ENCODE measurements at places on chromosomes 12 and 14. TPM values are rescaled to one million over a fixed set of nuclear protein-coding genes. Genes with fewer than 3 reads are reported as not detected.

DNA sequence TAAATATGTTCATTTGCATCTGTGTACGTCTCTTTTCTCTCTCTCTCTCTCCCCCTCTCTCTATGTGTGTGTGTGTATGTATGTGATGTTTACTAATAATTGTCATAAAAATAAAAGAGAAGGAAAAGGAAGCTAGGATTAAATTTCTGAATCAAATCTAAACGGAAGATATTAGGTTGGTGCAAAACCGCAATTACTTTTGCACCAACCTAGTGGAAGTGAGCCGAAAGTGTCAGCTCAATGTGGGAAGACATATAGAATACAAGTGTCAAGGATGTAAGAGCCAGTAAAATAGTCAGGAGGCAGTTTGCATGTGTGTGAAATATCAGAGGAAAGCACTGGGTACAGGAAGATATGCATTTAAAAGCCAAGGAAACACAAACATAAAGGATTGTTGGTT, 18.5 kb upstream of the OR4K17 start:
- DNase-seq, result no peak
- H3K4me3 ChIP-seq, result no peak overlapping the region
- H3K27ac ChIP-seq, result no peak overlapping the region

Gene CCNT1
- total RNA-seq, result 22.4 TPM

Gene PSMD9
- total RNA-seq, result 91.4 TPM

DNA sequence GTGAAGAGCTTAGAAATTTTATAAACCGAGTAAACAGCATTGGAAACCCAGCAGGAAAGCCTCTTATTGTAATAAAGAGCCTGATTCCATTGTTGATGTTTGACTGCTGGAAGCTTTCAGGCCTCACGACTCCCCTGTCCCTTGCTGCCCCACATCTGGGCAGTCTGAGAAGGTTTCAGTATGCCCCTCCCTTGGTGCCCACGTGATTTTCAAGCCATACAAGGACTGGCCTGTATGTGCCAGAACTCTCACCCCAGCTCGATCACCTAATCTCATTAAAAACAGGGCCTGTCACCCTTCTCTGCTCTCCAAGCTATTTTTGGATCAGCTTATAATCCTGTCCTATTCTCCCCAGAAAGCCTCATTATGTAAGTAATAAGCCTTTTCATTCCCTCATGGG, 7.5 kb upstream of the PYROXD1 start:
- no peaks in the 10 kb centered on the region for H3K4me1 ChIP-seq
- H3K4me3 ChIP-seq, result no peak overlapping the region
- H3K27me3 ChIP-seq, result no peaks in the 10 kb centered on the region
- DNase-seq, result no peak
- no peaks in the 10 kb centered on the region for H3K36me3 ChIP-seq

DNA sequence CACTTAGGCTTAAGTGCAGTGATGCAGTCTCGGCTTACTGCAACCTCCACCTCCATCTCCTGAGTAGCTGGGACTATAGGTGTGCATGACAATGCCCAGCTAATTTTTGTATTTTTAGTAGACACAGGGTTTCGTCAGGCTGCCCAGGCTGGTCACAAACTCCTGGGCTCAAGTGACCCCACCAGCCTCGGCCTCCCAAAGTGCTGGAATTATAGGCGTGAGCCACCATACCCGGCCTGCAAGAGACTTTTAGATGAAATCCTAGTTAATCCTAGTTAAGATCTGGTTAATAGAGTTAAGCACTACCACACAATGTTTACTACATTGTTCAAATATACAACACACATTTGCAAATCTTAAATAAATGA, 196.5 kb upstream of the AMIGO2 start:
- peaks cover 30% of the 10 kb centered on the region for H3K4me1 ChIP-seq
- H3K36me3 ChIP-seq, result no peaks in the 10 kb centered on the region
- H3K4me3 ChIP-seq, result no peak overlapping the region
- H3K27me3 ChIP-seq, result no peaks in the 10 kb centered on the region

Gene BCL11B
- total RNA-seq, result under 0.01 TPM

DNA sequence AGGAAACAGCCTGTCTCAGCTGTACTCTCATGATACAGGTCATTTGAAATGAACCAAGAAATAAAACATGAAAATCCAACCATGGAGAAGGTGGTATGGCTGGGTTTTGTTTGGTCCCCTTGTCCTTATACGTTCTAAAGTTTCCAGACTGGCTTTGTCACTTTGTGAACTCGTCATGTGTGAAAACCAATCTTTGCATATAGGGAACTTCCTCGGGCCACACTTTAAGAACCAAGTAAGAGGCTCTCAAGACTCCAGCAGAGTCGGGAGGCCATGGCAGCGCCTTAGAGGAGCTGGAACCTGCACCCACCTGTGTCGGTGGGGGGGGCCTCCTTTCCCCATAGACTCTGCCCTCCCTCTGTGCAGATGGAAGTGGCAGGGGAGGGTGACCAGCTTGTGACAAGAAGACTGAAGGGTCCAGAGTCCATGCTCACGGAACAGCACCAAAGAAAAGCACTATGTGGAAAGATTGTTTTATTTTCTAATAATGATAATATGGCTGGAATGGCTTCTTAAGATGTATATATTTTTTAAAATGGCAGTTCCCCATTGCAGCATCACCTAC, 125.3 kb downstream of the ESRRB start:
- no peak overlapping the region for H3K4me3 ChIP-seq
- H3K27ac ChIP-seq, result no peak overlapping the region
- no peaks in the 10 kb centered on the region for H3K4me1 ChIP-seq
- H3K27me3 ChIP-seq, result no peaks in the 10 kb centered on the region

Gene TAS2R9
- total RNA-seq, result not detected

DNA sequence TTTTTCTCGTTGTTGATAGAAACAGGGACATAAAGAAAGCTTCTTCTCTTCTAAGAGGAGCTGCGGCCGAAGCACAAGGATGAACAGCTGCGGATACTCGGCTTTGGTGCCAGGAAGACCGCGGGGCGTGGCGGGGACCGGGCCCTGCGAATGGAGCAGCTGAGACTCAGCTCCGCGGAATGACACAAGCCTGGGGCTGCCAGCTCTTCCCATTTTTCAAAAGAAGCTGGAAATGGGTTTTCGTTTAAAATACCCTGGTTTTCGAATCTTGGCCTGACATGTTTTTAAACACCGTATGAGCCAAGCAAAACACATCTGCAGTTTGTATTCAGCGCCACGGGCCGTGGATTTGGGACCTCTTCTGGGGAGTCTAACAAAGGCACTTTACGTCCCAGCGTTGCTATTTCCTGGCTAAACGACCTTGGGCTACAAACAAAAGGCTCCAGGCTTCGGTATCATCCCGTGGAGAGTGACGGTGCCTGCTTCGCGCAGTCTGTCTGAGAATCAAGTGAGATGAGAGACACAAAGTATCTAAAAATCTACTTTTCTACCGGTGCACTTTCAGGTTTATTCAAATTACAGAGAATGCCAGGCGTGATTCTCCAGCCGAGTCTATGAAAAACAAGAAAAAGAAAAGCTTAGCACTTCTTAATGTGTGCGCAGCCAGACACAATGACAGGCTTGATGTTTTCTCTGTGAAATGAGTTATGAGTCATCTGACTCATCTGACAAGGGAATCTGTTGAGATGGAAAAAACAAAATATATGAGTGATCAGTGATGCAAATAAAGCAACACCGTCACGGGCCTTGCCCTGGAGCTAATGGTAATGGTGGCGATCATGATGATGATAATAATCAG, 114.0 kb upstream of the TMEM132D start:
- H3K27me3 ChIP-seq, result peaks cover 26% of the 10 kb centered on the region
- H3K4me1 ChIP-seq, result no peaks in the 10 kb centered on the region
- no peak overlapping the region for H3K4me3 ChIP-seq
- H3K27ac ChIP-seq, result no peak overlapping the region
- no peaks in the 10 kb centered on the region for H3K36me3 ChIP-seq
- peak; percentile 19 for DNase-seq

- H3K27ac ChIP-seq, result no peak overlapping the region
- no peak for DNase-seq
- H3K27me3 ChIP-seq, result no peaks in the 10 kb centered on the region
- H3K4me1 ChIP-seq, result no peaks in the 10 kb centered on the region
- no peak overlapping the region for H3K4me3 ChIP-seq
Observed at GRCh38 chr14:101188571-101188915, 285.0 kb upstream of the RTL1 start.

DNA sequence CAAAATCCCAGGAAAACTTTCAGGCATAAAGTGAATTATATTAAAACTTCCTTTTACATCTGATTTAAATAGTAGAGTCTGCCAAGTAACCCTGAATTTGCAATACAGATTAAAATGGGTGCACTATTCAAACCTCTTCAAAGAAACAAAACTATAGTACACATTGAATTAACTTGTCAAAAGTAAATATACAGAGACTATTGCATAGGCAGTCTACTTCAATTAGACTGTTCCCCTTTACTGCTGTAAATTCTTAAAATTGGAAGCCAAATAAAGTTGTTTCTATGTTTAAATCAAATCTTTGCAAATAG, 7.1 kb downstream of the KRAS start:
- H3K4me3 ChIP-seq, result no peak overlapping the region
- H3K27ac ChIP-seq, result no peak overlapping the region
- DNase-seq, result no peak
- peaks cover 25% of the 10 kb centered on the region for H3K4me1 ChIP-seq
- H3K36me3 ChIP-seq, result no peaks in the 10 kb centered on the region

DNA sequence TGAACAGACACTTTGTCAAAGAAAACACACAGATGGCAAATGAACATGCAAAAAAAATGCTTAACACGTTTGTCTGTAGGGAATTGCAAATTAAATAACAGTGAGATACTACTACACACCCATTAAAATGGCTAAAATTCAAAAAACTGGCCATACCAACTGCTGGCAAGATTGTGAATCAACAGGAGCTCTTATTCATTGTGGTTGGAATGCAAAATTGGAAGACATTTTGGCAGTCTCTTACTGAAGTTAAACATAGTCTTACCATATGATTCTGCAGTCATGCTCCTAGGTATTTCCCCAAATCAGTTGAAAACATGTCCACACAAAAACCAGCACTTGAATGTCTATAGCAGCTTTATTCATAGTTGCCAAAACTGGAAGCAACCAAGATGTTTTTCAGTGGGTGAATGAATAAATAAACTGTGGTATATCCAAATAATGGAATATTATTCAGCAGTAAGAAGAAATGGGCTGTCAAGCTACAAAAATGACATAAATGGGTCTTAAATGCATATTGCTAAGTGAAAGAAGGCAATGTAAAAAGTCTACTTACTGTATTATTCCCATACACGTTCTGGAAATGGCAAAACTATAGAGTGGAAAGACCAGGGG, 91.4 kb downstream of the PLEKHA5 start:
- H3K36me3 ChIP-seq, result no peaks in the 10 kb centered on the region
- DNase-seq, result no peak
- no peaks in the 10 kb centered on the region for H3K4me1 ChIP-seq
- no peak overlapping the region for H3K27ac ChIP-seq
- no peaks in the 10 kb centered on the region for H3K27me3 ChIP-seq

GRCh38 chr12:93292731-93293566, 84.8 kb upstream of the NUDT4 start:
- DNase-seq, result no peak
- H3K27me3 ChIP-seq, result no peaks in the 10 kb centered on the region
- no peak overlapping the region for H3K27ac ChIP-seq
- H3K36me3 ChIP-seq, result no peaks in the 10 kb centered on the region
- H3K4me3 ChIP-seq, result no peak overlapping the region

DNA sequence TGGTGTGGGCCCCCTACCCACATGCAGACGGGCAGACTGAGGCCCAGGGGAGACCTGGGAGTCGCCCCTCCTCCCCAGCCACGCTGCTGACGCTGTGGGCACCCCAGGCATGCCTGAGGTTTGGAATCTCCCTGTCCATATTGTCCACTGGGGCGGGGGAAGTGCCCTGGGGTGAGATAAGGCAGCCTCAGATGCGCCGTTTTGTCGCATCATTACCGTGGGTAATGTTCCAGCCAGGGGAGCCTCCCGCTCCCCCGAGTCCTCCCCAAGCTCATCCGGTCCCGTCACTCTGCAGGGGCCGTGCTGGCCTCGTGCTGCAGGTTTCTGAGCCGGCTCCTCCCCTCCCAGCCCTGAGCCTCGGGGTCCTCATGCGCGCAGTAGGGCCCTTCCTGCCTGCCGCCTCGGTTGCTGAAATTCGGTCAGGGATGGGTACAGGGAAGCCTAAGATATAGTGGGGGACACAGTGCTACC, 11.4 kb downstream of the INF2 start:
- peaks cover 32% of the 10 kb centered on the region for H3K36me3 ChIP-seq
- no peak for DNase-seq
- peaks cover 50% of the 10 kb centered on the region for H3K4me1 ChIP-seq
- H3K27ac ChIP-seq, result peak overlapping the region; percentile 82

DNA sequence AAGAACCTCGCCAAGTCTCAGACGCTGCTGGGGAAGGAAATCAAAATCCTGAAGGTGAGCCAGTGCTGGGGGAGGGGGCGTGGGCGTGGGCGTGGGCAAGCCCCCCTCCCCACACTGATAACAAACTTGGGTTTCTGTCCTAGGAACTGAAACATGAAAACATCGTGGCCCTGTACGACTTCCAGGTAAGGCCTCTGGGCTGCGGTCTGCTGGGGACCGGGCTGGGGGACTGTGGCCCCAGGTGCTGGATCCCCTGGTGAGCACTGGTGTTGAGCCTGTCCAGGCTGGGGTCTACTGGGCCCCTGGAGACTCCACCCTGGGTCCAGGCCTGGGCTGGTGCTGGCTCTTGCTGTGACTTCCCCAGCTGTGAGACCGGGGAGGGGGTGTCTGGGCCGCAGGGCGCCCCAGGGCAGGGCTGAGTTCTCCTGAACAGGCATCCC, 1.2 kb downstream of the ULK1 start:
- H3K36me3 ChIP-seq, result no peaks in the 10 kb centered on the region
- H3K27ac ChIP-seq, result peak overlapping the region; percentile 95
- H3K4me1 ChIP-seq, result no peaks in the 10 kb centered on the region
- H3K4me3 ChIP-seq, result peak overlapping the region; percentile 88
- no peak for DNase-seq
- H3K27me3 ChIP-seq, result no peaks in the 10 kb centered on the region

DNA sequence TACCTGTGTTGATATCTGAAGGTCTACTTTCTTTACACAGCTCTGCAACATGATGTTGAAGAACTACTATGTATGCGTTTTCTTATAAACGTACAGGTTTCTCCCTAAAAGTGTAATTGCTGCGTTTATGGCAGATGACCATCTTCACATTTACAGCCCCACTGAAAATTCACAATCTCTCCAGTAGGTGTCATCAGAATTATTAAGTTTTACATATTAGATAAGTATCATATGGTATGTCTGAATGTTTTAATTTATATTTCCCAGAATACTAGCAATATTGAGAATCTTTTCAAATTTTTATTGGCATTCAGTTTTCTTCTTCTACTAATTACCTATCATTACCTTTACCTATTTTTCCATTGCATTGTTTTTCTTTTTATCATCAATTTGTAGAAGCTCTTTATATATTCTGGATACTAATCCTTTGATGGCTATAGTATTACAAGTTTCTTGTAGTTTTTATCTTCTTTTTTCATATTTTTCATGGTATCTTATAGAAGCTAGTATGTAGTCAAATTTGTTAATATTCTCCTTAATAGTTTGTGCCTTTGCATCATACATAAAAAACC, 123.5 kb downstream of the CAPZA3 start:
- H3K4me3 ChIP-seq, result no peak overlapping the region
- H3K4me1 ChIP-seq, result no peaks in the 10 kb centered on the region
- H3K27me3 ChIP-seq, result no peaks in the 10 kb centered on the region
- H3K36me3 ChIP-seq, result no peaks in the 10 kb centered on the region

Gene TMEM63C
- 0.28 TPM for total RNA-seq

GRCh38 chr12:9782547-9783382, 22.1 kb upstream of the CD69 start:
- no peak overlapping the region for H3K27ac ChIP-seq
- no peaks in the 10 kb centered on the region for H3K27me3 ChIP-seq
- no peaks in the 10 kb centered on the region for H3K4me1 ChIP-seq
- no peak for DNase-seq
- no peak overlapping the region for H3K4me3 ChIP-seq
